ENCODE measurements at places on chromosomes 4 and X.

DNA sequence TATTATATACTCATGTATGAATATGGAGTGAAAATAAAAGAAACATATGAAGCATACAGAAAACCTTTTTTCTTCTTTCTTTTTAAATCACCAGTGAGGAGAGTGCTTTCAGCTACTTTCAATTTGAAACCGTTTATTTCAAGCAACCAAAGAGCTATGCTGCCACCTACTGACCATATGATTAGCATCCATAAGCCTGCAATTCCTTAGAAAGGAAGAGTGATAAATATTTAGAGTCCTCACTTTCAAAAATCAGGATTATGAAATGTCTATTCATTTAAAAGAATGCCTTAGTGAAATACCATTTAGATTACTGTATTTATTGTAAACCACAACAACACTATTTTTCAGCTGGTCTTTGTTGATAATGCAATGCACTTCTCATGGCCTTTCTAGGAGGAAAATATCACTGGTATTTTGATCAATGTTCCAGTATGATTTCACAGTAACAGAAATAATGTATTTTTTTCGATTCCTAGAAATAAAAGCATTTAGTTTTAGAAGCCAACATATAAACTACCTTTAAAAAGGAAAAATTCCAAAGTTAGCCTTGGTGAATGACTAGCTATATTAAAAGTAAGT, 667.6 kb downstream of the PCDH18 start:
- no peak for DNase-seq

DNA sequence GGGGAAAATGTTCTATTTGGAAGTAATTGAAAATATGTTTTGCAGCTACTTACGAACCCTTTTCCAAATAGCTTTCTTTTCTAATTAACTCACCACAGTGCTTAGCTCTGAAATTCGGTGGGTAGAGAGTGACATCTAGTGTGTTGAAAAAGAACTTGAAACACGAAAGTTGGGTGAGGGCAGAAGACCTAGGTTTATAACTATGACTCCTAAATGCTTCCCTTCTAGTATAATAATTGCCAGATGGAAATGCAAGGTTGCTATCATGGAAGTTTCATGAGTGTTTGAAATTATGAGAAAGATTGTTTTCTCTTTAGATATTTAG, 77.3 kb upstream of the NOCT start:
- no peak for DNase-seq

DNA sequence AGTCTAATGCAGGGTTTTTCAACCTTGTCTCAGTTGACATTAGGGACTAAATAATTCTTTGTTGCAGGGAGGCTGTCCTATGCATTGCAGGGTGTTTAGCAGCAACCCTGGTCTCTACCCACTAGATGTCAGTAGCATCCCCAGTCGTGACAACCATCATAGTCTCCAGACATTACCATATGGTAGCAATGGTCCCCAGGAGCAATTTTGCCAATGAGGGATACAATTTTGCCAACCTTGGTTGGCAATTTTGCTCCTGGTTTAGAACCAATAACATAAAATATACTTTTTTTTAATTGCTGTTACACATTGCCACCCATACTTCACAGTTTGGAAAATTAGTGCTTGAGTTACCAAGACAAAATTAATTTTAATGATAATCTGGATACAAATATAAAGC, 6.0 kb downstream of the EREG start:
- no peak for DNase-seq

DNA sequence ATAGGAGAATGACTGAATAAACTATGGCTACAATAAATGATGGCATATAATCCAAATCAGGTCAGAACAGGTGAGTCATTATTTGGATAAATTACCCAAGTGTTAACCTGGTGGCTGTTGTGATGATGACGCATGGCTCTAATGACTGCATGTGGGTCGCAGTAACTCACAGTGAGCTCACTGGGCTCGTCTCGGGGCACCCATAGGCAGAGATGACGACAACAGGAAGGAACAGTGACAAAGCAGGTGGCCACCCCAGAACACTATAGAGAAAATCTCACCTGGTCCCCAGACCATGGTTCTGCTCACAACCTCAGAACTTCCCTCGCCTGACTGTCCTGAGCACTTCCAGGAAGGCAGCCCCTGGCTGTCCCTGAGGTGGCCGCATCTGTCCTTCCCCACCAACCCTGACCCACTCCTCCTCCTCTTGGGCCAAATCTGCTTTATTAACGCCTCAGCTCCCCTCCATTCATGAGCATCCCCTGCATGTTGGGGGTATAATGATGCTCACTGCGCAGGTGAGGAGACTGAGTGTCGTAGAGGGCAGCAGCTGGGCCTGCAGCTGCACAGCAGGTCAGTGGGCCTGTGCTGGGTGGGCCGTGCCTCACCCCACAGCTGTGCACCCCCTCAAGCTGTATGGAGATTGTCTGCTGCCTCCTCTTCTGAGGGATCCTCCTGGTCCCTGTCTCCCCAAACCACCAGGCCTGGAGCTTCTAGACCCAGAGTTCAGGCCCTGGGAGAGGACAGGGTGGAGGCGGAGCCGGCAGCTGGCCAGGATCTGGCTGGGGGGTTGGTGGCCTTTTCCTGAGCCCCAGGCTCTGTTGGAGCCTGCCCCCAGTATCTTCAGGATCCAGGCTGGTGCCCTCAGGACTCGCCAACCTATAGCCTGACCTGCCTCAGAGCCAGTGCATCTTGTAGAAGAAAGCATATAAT, 30.9 kb upstream of the FAM156A start:
- DNase-seq: no peak

GRCh38 chr4:3705236-3705987, 60.8 kb upstream of the ADRA2C start:
- DNase-seq: no peak

All from activated T-cell treated with anti-CD3 and anti-CD28 coated beads for 1 hour (primary cell).